ENCODE measurements at places on chromosomes 6 and 20.

DNA sequence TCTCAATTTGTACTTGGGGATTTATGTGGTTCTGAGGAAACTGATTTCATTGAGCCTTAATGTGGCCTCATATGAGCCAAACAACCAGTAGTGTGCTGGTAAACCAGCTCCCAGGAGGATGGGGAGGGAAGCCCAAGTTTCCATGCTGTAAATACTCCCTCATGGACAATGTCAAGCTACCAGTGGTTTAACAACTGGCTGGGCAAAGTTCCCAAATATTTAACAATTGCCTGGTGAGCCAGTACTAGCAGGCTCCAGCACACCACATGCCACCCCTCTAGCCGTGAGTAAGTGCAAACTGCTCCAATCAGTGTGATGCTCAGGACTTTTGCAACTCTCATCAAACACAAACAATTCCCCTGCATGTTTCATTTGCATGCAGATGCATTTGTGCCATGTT lies 19.2 kb upstream of the CDKN1A start:
- DNase-seq = no peak

DNA sequence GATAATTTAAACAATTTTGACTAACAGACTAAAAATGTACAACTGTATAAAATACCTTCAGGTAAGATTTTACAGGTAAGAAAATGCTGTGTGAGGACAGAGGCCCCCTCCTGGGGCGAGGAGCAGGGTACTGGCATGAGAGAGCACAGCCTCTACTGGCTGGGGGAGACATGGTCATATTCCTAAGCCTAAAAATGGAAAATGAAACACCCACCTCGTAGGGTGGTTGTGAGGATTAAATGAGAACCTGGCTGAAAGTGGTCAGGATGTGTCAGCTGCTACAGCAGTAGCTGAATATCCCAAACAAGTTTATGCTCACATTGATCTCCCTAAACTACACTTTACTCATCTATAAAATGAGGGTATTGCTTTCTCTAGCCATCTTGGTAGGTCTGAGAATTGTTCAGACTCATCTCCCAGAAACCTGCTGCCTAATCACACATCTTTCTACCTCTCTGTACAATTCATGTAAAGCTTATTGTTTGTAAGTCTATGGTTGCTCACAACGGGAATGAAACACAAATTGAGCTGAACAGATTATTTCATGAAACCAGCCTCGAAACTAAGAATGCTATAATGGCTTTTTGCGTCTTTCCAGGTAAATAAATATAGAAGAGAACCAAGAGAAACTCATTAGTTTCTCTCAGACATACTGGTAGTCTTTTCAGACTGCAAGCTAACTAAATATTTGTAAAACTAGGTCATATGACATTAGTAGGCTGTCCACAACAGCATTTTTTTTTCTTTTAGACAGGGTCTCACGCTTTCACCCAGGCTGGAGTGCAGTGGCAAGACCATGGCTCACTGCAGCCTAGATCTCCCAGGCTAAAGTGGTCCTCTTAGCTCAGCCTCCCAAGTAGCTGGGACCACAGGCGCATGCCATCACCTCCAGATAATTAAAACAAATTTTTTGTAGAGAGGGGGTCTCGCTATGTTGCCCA lies 69.6 kb downstream of the POPDC3 start:
- DNase-seq = no peak

DNA sequence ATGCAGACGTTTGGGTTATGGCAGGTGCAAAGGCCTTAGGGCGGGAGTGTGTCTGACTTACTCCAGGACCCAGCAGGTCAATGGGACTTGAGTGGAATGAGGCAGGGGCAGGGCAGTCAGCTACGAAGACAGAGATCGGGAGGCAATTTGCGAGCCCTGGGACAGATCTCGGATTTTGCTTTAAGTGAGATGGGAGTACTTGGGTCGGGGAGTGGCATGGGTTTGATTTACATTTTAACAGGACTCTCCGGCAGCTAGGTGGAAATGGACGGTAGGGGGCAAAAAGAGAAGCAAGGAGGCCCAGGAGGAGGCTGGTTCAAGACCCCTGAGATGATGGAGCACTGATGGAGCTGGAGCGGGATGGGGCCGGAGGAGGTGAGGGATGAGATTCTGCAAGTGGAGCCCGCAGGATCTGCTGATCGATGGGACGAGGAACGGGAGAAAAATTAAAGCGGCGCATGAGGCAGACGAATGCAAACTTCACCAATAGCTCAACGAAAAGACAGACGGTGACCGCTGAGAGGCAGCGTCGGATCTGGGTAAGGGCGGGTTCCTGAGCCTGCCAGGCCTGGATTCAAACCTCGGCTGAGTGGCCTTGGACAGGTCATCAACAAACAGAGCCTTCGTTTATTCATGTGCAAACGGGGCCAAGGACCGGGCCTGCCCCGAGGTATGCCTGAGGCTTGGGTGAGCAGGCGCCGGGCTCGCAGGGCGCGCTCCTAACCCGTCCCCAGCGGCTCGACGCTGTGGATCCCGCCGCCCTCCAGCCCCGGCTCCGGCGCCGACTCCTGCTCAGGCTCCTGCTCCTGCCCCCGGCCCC lies 756 bp upstream of the RBCK1 start:
- DNase-seq = peak; percentile 37

- DNase-seq = no peak
Observed at GRCh38 chr6:114172576-114173260, 170.1 kb downstream of the HS3ST5 start.

- no peak for DNase-seq
Observed at GRCh38 chr6:166830891-166831363, 125.4 kb downstream of the RNASET2 start.

GRCh38 chr20:32718749-32719348 lies 24.4 kb downstream of the COMMD7 start:
- DNase-seq = no peak

GRCh38 chr6:40805336-40805735 lies 218.2 kb upstream of the LRFN2 start:
- DNase-seq = no peak

DNA sequence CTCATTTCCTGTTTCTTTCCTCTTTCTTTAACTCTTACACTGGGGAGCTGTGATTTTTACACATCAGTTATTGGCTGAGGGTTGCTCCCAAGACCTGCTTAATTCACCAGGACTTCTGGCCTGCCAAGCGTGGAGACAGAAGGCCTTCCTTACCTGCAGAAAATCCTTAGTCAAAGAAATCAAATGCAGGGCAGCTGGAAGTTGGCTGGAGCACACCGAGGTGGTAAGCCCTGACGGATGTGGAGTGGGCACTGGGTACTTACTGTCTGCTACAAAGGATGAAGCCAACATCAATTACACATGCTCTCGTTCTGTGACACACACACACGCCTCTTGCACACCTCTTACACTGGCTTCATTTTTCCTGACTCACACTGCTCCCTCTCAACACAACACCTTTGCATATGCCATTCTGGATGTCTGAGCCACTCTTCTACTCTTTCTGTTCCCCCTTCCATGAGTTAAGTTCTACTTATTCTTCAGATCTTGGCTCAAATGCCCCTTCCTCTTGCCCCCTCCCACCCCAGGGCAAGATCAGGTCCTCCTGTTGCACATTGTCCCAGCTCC lies 61.6 kb downstream of the TTI1 start:
- no peak for DNase-seq

GRCh38 chr6:48032151-48032550 lies 78.8 kb downstream of the PTCHD4 start:
- no peak for DNase-seq

GRCh38 chr6:111982681-111983080 lies 71.2 kb upstream of the CCN6 start:
- no peak for DNase-seq

DNA sequence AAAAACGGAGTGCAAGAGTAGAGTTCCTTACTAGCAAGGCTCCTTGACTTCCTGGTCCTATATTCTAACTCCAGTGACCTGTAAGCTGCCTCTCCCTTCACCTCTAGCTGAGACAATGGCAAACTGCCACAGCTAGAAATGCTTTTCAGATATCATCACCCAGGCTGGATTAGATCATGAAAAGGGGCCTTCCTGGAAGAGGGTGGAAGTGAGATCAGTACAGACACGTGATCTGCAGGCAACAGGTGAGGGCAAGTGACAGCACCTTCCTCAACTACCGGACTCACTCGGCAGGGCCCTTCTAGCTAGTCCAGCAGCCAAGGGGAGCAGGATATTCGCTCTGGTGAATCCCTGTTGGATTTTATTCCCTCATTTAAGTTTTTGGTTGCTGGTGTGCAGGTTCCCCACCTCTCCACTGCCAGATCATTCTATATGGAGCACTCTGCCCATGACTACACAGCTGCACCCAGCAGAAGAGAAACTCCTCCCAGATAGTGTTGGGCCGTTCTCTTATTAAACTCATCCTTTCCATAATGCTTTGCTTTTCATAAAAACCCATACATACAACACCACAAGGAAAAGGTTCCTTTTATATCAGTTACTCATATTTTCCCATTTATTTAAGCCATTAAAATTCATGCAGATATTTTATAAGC lies 26.4 kb upstream of the FAM83C start:
- DNase-seq = no peak

DNA sequence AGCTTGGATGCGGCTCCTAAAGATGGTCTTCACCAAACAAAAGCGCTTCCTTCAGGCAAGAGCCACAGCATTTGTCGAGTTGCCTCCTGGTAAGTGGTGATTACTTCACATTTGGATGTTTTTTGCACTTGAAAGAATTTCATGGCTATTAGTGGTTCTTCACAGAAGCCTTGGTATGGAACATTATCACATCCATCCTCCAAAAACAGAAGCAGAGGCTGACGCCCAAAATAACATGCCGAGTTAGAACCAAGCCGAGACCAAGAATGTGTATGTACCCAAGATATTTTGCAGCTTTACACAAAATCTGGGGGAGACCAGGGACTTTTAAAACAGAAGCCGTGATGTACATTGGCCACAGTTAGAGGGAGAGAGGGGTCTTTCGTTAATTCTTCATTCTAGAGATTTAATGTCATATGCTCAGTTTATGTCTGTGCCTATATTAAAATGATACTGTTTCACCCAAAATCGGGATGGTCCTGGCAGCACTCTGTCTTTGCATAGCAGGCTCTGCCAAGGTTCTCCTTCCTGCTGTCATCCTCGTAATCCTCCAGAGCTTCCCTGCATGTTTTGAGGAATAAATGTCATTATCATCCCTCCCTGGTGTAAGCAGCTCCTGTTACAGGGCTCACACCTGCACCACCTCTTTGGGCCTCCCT lies 109.3 kb downstream of the TMEM242 start:
- no peak for DNase-seq

GRCh38 chr6:34295721-34296120 lies 46.9 kb upstream of the SMIM29 start:
- no peak for DNase-seq
